CD4-positive, alpha-beta T cell treated with Interleukin-15 for 1 hour (primary cell): ENCODE measurements at places on chromosomes 3 and 15.

GRCh38 chr3:43023066-43023465, 44.0 kb downstream of the GASK1A start:
- no peak for DNase-seq

DNA sequence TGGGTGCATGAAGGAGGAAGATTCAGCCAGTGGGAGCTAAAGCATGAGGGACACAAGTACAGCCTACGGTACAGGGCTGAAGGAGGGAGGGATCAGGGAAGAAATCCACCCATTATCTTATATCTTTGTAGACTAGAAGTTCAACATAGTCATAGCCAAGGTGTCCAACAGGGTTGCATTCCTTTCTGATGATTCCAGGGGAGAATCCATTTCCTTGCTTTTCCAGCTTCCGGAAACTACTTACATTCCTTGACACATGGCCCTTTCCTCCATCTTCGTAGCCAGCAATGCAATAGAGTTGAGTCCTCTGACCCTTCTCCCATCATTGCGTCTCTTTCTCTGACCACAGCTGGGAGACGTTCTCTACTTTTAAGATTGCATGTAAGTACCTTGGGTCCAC, 471.0 kb upstream of the SEMA6D start:
- DNase-seq: no peak

DNA sequence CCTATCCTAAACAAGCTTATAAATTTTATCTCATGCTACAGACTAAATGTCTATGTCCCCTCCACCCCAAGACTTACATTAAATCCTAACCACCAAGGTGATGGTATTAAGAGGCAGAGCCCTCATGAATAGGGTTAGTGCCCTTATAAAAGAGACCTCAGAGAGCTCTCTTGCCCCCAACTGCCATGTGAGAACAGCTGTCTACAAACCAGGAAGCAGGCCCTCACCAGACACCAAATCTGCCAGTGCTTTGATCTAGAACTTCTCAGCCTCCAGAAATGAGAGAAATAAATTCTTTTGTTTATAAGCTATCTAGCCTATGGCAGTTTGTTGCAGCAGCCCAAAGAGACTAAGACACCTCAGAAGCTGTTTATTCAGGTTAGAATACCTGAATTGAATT, 58.5 kb downstream of the TP53BP1 start:
- no peak for DNase-seq

GRCh38 chr3:47429476-47430270, 46.1 kb downstream of the SCAP start:
- no peak for DNase-seq

DNA sequence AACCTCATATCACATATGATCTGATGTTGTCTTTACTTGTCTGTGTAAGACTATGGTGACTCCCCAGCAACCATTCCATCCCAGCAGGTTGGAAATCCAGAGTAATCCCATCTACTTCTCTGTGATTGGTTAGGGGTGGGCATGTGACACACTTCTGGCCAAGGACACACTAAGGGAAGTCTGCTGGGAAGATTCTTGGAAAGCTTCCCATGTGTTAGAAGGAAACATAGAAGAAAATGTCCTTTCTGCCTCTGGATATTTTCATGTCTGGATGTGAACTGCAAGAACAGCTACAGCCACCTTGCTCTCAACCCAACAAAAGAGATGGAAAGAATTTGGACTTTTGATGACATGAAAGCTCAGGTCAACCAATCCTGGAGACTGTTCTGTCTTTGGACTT, 2.6 kb upstream of the UBE2Q2 start:
- no peak for DNase-seq

- no peak for DNase-seq
Observed at GRCh38 chr3:185558395-185558794, 6.0 kb upstream of the LIPH start.
